NCI-H226 (cell line): ENCODE measurements at places on chromosomes 2 and 18.

DNA sequence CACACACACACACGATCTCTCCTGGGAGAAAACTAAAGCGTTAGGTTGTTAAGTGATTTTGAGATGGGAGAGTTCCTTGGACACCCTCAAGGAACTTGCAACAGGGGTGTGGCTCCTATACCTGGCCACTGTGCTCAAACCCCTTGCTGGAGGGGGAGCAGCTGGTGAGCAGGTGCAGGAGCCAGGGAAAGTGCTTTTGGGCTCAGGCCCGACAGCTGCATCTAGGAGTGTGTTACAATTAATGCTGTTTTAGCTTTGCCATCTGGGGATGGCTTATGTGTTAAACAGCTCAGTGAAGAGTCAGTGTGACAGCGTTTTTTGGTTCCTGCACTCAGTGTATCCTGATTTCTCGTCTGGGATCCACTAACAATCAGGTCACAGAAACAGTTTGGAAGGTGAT, 510.8 kb downstream of the TRIB2 start:
- no peak for DNase-seq

- DNase-seq, result peak; percentile 87
Measured at GRCh38 chr2:240250985-240251847, 110.8 kb upstream of the OTOS start.

- no peak for DNase-seq
Measured at GRCh38 chr18:78973357-78974083, 6.1 kb upstream of the SALL3 start.

DNA sequence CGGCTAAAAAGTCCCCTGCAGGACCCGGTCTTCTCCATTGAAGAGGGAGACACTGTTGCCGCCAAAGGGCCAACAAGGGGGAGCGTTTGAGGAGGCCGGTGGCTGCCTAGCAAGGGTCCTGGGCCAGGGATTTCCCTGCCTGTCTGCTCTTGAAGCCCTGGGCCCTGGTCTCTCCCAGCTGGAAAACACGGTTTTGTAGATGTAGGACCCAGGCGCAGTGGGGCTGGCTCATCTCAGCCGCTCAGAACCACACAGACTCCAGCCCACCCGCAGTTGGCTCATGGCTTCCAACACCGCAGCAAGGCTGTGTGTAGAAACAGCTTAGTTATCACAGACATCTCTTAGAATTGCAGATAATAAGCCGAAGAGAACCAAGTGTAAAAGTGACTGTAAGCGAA, 57.1 kb upstream of the TWIST2 start:
- DNase-seq, result no peak

DNA sequence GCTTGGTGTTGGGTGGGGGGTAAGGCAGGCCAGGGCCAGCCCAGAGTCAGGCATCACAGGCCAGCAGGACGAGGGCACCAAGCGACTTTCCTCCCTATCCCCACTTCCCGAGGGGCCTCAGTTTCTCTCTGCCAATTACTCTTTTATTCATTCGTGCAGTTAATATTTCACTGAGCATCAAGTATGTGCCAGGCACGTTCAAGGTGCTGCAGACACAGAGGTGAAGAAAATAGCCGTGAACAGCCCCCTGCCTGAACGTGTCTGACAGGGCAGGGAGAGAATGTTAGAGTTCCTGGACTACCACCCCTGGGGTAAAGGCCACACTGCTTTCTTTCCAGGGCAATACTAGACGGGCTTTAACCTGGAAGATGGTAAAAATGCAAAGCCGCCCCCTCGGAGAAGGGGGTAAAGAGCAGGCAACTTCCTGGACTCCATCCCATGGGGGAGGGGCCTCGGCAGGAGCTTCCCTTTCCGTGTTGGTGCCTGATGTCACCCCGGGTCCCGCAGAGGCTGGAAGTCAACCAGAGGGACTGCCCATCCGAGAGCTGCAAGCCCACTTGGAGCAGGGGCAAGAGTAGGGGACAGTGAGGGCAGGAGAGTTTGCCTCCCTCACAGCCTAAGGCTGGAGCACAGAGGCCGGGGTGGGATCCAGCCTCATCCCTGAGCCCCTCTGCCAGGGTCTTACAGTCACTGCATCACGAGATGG, 47.1 kb downstream of the CENPO start:
- no peak for DNase-seq

DNA sequence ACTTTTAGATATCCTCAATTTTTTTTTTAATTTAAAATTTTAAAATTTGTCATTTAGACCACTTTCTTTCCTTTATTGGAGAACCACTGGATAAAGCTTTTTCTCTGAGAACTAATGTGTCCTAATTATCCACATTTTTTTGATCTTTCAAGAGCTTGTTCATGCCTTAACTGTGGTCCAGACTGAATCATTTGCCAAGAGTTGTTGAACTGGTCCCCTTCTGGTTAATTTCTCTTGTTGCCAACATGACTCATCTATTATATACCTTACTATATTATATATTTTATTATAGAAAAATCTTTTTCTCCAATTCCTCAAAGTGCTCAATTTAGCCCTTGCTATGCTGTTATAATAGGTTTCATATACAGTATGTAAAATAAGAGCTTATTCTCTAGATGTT, 53.1 kb upstream of the TMEM87B start:
- no peak for DNase-seq

GRCh38 chr2:215311625-215312396, at the start of gene ATIC:
Gene ATIC, plus strand, starts transcription at chr2:215312059. Its CDS starts 84 bp downstream, at chr2:215312143.
- peak; percentile 84 for DNase-seq

GRCh38 chr2:216636551-216637450, 3.6 kb downstream of the IGFBP2 start:
- no peak for DNase-seq

- no peak for DNase-seq
Measured at GRCh38 chr2:167945660-167946368, 301.6 kb downstream of the STK39 start.

DNA sequence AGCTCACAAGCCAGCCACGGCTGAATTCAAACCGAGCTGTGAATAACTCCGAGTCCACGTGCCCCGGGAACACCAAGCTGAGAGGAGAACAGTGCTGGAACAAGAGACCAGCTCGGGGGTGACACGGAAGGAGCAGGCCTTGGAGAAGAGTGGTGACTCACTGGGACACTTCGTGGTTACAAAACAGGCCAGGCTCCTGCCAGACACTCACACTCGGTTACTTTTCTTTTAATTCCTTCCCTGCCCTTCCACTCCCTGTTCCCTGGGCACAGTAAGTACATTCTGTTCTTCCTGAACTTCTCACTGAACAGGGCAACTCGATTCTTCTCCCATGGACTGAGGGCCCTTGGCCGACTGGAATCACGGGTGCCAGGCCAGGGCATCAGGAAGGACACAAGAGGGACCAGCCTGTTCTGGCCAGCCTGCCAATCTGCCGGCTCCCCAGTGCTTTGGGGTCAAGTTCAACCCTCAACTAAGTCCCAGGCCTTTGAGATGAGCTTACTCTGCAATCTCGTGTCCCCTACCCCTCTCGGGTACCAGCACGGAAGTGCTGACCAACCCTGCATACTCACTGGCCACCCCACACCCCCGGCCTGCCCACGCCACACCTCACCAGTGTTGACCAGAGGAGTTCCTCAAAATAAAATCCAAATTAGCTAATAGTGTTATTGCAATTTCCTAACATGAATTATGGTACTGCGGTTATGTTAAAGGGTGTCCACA, 87.5 kb downstream of the TFCP2L1 start:
- no peak for DNase-seq

- DNase-seq, result no peak
Measured at GRCh38 chr2:203451689-203452088, 83.4 kb downstream of the RAPH1 start.

DNA sequence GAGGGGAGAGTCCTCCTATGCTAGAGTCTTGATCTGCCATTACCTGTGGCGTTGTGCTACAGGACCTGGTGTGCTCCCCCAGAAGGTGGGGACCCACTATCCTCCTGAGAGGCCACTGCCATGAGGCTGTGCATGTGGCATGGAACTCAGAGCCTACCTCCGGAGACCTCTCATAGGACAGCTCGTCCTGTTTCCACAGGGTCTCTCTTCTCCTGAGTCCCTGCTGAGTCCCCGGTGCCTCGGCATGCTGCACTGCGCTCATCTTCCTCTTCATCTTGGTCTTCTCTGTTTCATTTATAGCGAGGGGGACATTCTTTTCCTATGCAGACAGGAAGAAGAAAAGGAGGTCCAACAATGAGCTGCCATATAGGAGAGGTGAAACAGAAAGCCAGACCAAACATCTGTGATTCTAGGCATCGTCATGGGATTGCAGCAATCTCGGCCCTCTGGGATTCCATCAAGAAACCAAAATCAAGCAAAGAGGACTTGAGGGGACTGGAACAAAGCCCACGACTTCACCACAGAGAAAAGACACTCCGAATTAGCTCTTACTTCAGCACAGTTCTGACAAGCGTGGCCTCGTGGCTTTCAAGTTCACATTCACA, 83.7 kb downstream of the KCNF1 start:
- no peak for DNase-seq

GRCh38 chr2:239327536-239328350, 73.1 kb downstream of the HDAC4 start:
- no peak for DNase-seq

- no peak for DNase-seq
Measured at GRCh38 chr2:198973785-198974184, 484.0 kb downstream of the SATB2 start.

GRCh38 chr2:226478109-226478809, 321.4 kb downstream of the IRS1 start:
- peak; percentile 98 for DNase-seq

DNA sequence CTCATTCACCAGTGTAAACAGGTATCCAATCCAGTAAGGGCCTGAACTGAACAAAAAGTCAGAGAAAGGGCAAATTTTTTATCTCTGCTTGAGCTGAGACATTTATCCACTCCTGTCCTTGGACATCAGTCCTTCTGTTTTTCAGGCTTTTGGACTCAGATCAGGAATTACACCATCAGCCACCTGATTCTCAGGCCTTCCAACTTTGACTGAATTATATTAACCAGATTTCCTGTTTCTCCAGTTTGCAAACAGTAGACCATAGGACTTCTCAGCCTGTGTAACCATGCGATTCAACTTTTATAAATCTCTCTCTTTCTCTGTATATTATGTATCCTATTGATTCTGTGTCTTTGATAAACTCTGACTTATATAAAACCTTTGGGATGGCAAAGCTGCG, 289.3 kb upstream of the CDH2 start:
- DNase-seq, result no peak

- no peak for DNase-seq
Measured at GRCh38 chr2:88517759-88518201, 65.3 kb upstream of the FOXI3 start.

GRCh38 chr2:134842930-134843490, 4.6 kb downstream of the ACMSD start:
- DNase-seq, result no peak

DNA sequence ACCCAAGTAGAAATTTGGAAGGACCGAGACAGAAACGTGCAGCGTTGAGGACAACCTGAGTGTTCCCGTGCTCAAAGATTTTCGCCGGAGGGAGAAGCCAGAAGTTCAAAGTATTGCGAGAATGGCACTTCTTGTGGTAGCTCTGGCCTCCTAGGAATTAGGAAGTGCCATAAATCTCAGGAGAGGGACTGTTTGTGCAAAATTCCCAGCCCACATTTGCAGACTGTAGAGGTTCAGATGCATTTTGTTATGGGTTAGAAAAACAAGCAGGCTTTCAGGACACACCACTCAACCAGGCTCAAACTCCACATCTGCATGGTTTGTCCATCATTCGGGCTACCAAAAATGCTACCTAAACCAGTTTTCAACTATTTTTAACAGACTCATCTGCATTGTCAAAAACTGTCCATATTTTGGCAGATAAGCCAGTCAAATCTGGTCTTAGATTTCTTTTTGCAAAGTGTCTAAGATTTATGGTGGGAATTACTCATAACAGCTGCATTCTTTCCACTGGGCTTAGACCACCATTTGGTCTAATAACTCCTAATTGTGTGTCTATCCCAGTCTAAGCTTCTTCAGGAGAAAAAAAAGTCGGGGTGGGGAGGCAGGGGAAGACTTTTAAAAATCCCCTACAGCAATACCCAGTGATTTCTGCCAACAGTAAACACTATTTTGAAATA, 422.9 kb downstream of the ARHGAP15 start:
- no peak for DNase-seq

- DNase-seq, result no peak
Measured at GRCh38 chr2:117127680-117128079, 686.8 kb upstream of the DDX18 start.

DNA sequence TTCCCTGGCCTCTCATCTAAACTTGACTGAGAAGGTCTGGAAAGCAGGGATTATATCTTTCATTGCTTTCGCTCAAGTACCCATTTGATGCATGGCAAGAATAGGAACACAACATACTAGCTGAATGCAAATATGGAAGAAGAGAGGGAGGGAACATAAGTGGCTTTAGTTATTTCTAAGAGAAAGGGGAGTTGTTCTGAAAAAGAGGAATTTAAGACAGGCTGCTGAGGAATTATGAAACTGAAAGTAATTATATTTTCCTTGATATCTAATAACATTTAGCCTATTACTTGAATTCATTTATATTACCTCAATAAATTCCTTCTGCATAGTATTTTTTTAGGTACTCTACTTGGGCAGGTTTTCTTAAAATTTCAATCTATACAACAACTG, 105.8 kb upstream of the TTN start:
- DNase-seq, result no peak

GRCh38 chr2:60934165-60934722, 52.9 kb downstream of the REL start:
- DNase-seq, result no peak

DNA sequence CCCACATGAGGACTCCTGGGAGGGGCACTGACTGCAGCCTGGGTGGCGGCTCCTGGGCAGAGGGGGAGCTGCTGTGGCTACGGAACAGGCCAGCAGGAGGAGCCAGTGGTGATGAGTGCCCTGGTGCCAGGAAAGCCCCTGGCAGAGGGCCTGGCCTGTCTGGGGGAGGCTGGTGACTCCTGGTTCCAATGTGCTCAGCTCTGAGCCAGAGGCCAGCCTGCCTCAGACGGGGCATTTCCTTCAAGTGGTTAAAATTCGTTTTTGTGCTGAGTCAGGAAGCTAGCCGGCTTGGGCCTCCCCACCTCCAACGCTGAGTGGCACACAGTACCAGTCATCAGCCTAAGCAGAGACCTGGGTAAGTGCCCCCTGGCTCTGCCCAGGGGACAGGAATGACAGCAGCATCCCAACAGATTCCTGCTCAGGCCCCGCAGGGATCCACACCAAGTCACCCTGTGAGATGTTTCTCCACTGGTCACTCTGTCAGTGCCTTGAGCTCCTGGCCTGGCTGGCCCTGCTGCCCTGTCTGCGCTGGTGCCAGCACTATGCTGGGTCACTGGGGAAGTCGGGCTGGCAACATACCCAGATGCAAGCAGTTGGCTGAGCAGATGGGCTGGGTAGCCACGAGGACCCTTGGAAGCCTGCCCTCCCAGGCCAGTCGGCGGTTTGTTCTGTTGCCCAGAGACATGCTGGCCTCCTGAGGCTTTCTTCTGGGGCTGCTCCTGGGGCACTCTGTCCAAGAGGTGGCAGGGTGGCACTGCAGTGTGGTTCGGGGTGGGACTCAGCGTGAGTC, 7.1 kb upstream of the KLF11 start:
- peak; percentile 87 for DNase-seq

GRCh38 chr2:173149491-173149890, 73.8 kb downstream of the MAP3K20 start:
- peak; percentile 51 for DNase-seq

- DNase-seq, result no peak
Measured at GRCh38 chr18:31450409-31450808, 2.9 kb downstream of the DSG3 start.

- no peak for DNase-seq
Measured at GRCh38 chr18:53798516-53798915, 426.0 kb downstream of the MBD2 start.

- peak; percentile 77 for DNase-seq
Measured at GRCh38 chr18:45951016-45951714, 16.0 kb downstream of the EPG5 start.

GRCh38 chr2:28250006-28250405, 142.7 kb upstream of the FOSL2 start:
- peak; percentile 88 for DNase-seq

- no peak for DNase-seq
Measured at GRCh38 chr2:205659922-205660321, 22.4 kb upstream of the NRP2 start.
